Head of caudate nucleus (tissue), 42 donors: ENCODE measurements at places on chromosomes 4 and X.
A peak's percentile ranks its signal among the peaks of the same experiment; 100 is the strongest.

DNA sequence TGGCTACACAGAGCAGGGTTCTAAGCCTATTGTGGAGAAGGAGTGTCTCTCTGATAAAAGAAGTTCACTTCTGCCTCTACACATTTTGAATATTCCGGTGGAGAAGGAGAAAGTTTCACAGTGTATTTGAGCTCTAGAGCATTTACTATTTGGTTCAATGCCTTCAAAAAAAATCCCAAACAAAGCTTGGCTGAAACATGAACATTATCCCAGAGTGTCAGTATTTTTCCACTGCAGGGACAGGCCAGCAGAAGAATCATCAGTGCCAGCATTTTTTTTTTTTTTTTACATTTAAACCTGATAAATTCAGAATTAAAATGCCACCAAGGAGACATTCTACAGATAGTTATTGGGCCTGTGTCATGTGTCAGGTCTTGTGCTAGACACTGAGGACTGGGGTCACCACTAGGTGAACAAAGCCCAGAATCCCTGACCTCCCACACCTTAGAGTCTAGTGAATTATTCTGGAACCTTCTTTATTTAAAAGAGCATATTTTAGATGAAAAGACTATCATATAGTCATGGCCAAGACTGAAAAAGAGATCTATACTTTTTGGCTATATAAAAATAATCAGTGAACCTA lies 48.0 kb upstream of the NAP1L5 start:
- DNase-seq: no peak

- no peak for DNase-seq
These were observed 91.6 kb downstream of the ANXA10 start for GRCh38 chr4:168183717-168184571.

DNA sequence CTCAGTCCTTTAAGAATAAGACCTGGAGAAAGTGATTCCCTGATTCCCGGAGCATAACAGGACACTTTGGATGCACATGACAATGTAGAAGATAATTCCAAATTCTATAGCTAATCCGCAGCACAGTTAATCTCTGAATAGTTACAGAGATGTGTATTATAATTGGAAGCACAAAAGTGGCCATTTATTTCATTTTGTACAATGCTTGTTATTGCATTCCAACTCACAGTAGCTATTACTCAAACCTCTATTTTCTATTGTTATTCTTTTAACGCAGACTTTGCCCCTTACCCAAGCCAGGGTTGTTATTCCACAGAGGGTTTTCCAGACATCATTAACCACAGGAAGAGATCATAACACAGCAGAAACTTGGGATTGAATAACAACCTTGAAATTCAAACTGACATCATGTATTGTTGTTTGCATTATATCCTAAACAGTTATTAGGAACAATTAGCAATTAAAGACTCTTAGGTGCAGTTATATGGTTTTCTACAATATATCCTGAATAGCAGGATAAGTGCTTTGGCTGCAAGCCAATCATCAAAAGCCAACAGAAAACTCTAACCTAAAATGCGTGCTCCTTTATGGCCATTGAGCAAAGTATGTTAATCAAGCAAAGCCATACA lies 984.0 kb upstream of the TENM3 start:
- no peak for DNase-seq

- DNase-seq: no peak
These were observed 116.6 kb downstream of the PAPSS1 start for GRCh38 chr4:107603430-107603829.

- DNase-seq: no peak
These were observed 170.9 kb downstream of the CLCN4 start for GRCh38 chrX:10327651-10328050.

DNA sequence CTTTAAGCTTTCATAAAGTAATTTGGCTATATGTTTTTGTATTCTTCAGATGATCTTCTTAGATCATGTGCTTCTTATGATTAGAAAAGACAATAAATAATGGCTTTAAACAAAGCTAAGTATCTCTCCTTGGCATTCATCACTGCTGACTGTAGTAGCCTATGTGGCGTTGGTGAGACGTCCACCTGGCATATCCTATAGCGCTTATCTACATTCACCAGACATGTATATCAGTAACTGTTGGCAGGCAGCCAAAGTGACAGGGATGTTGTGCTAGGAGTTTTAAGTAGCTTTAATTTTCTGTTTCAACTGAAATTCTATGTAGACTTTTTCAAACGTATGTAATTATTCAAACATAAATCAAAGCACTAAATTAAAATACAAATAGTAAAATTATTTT lies 276.4 kb downstream of the IL15 start:
- no peak for DNase-seq

DNA sequence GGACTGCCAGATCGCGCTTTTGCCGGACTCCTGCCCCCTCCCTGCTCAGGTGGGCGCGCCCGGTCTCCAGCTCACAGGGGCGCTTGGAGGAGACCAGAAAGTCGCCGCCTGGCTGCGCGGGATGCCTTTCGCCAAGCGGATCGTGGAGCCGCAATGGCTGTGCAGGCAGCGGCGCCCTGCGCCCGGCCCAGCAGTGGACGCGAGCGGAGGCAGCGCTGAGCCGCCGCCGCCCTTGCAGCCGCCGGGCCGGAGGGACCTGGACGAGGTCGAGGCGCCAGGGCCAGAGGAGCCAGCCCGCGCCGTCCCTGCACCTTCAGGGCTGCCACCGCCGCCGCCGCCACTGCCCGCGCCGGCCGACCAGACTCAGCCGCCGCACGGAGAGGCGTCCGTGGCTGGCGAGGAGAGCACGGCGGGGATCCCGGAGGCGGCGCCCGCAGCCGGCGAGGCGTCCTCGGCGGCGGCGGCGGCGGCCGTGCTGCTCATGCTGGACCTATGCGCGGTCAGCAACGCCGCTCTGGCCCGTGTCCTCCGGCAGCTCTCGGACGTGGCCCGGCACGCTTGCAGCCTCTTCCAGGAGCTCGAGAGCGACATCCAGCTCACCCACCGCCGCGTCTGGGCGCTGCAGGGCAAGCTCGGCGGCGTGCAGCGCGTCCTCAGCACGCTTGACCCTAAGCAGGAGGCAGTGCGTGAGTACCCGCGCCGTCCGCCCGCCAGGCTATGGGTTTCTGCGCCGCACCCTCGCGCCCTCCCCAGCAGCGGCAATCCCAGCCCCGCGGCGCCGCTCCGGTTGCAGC lies 834 bp downstream of the NHS start:
- DNase-seq: no peak

GRCh38 chrX:141278306-141278705 lies 36.0 kb upstream of the SPANXC start:
- peak; percentile 23 for DNase-seq

GRCh38 chrX:138711399-138712347 lies at the start of gene FGF13:
Gene FGF13, minus strand, starts transcription at chrX:138711717. Its CDS starts 714 bp downstream, at chrX:138711003.
- peak; percentile 59 for DNase-seq

DNA sequence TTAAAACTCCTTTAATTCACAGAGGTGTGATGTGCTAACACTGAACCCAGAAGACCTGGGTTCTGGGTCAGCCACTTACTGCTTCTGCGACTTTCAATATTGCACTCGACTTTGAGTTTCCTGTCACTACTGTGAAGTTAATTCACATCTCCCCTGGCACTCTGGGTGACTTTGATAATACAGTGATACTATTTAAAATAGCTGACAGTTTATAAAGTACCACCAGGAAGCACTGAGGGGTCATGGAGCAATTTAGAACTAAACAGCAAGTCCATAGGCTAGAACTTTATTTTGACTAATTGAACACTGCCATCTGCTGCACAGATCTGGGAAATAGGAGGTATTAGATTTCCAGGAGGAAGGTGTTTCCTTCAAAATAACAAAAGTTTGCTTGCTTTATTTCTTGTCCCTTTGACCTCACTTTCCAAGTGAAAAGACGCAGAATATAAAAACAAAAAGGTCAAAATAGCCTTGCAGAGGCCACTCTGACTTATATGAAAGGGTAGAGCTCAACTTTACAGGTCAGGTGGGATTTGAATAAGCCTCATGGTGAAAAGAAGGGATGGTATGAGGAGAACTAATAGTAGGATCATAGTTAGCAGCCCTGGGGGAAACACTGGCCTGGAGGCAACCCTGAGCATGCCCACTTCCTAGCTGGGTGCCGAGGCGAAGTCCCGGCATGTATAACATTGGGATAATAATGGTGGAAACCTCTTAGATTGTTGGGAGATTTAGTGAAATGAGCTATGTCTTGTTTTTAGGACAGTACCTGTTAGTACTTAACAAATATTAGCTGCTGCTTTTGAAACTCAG lies 53.4 kb downstream of the ZNF518B start:
- peak; percentile 48 for DNase-seq

DNA sequence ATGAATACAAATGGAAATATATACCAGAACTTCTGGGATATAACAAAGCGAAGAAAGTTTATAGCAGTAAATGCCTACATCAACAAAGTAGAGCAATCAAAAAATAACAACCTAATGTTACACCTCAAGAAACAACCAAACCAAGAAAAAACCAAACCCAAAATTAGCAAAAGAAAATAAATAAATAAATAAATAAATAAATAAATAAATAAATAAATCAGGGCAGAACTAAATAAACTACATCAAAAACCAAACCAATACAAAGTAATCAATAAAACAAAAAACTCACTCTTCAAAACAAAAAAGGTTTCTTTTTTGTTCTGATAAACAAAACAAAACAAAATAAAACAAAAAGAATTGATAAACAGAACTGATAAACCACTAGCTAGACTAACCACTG lies 88.4 kb upstream of the SPIN4 start:
- no peak for DNase-seq

GRCh38 chr4:7285244-7286094 lies 93.1 kb downstream of the SORCS2 start:
- DNase-seq: peak; percentile 32

GRCh38 chr4:159504684-159505083 lies 401.8 kb downstream of the RAPGEF2 start:
- no peak for DNase-seq

DNA sequence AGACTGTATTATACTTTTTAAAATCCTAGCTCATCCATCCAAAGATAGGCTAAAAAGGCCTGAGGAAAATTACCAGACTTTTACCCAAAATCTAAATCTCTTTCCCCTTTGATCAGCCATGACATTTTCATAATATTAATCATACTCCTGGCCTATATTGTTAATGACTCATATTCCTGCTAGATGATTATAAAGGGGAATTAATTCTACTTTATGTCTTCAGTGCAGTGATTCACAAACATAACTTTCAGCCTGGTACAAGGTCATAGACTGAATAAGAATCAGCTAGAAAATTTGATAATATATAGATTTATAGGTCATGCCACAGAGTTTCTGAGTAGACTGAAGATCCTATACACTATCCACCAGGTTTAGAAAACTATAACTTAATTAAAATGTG lies 1905.4 kb downstream of the C4orf33 start:
- DNase-seq: no peak

- no peak for DNase-seq
These were observed 160.1 kb downstream of the EFHC2 start for GRCh38 chrX:44183329-44183728.

DNA sequence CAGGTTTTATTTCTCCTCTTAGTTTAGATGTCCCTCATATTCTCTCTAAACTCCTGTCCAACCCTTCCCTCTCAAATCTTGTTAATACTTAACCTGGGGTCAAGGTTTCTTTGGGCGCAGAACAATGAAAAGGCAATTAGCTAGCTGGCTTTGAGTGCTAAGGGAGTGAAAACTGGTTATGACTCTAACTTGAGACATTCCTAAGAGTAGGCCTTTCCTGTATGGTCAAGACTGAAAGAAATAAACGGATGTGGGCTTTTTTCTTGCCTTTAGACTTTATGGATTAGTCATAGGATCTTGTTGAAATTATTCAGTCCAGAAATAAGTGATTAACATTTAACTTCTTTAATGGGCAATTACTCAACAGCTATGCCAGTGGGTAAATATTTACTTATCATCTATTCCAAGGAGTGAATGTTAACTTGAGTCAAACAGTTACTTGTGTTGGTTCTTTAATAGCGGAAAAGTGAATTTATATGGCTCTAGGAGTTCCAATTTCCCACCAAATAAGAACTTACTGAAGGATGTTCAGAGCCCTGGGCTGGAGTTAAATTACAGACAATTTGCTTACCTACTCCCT lies 141.7 kb upstream of the SCML1 start:
- no peak for DNase-seq

DNA sequence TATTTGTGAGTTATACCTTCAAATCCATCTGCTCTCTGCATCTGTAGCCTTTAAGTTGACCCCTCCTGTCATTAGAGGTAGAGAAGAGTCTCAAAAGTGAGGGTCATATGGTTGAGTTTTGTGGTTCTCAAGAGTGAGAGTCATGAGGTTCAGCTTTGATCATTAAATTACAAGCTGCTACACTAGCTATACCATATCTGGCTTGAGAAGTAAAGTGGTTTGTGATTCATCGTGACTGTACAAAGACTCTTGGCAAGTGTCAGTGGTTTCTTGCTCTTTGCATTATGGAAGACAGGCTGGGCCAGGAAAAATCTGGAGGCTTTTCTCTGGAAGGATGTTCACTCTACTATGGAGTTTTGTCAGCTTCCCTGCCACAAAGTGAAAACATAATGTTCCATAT lies 170.6 kb downstream of the ZC4H2 start:
- no peak for DNase-seq

DNA sequence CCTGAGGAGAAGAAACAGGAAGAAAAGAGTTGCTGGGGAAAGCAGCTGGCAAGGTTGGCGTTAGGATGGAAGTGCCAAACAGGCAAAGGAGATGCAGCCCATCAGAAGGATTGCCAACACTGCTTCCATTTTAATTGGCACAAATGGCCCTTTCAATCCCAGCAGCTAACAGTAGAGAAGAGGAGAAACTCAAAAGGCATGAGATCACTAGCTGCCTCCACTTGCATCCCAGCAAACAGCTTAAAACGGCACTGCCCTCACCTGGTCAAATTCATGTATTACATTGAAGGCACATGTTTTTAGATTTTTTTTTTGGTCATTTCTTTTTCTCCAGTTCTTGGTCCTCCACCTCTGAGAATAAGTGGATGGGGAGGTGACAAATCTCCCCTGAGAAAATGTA lies 14.9 kb upstream of the LOC101059915 start:
- DNase-seq: peak; percentile 64

- DNase-seq: peak; percentile 59
These were observed at the start of gene KLF8 for GRCh38 chrX:56232221-56233082. Gene KLF8, plus strand, starts transcription at chrX:56232356. Its CDS starts 979 bp downstream, at chrX:56233335.

- no peak for DNase-seq
These were observed 54.6 kb upstream of the HHIP start for GRCh38 chr4:144591401-144591800.

DNA sequence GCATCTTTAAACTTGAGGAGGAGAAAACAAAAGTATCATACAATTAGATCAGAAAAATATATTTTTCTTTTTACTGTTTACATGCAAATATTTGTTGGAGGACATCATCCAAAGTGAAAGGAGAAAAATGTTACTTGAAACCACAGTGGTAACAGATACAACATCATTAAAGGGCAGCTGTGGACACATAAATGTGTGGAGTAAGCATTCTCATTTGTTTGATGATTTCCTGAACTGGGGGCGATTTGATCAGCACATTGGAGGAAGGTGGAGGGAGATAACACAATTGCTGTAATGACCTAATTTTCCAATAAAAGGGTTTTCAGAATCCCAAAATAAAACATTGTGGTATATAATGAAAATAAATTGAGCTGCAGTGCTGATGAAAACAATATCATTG lies 314.5 kb upstream of the HS3ST1 start:
- DNase-seq: no peak

GRCh38 chr4:123516576-123516975 lies 120.0 kb downstream of the SPRY1 start:
- DNase-seq: no peak
